ENCODE measurements at places on chromosomes 7 and 10.

- DNase-seq: no peak
Observed at GRCh38 chr10:133230387-133231195, 574 bp downstream of the UTF1 start.

GRCh38 chr10:61836888-61837754 lies 64.4 kb upstream of the ARID5B start:
- no peak for DNase-seq

DNA sequence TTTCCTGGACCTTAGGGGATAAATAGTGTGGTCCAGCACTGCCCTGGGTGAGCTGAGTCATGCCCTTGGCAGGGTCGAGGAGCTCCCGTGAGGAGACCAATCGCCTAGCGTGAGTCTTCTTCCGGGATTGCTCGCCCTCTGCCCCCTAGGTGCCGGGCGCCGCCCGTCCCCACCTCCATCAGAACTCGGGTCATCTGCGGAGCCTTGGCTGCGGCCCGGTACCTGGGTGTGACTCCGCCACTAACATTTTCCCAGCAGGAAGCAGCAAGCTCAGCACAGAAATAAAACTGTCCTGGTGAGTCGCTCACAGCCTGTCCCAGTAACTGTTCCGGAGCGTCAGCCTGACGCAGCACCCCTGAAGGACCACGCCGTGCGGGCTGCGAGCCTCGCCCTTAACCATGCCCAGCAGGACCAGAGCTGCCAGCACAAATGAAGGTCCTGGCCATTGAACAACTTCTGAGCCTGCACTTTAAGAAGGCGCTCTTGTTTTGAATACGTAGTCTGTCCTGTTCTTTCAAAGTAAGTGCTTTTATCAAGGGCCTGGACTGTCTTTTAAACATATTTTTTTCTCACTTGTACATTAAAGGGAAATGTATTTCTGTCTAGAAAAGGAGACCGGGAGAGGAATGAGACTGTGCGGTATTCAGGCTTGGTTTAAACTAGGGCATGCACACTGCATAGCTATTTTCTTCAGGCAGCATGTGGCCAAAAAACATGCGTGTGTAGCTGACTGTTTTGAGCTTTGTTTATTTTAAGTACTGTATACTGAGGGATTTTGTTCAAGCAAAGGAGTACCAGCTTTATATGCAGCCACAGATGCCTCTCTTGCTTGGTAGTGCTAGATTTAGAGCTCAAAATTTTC lies 136.7 kb downstream of the HECW1 start:
- DNase-seq: no peak

DNA sequence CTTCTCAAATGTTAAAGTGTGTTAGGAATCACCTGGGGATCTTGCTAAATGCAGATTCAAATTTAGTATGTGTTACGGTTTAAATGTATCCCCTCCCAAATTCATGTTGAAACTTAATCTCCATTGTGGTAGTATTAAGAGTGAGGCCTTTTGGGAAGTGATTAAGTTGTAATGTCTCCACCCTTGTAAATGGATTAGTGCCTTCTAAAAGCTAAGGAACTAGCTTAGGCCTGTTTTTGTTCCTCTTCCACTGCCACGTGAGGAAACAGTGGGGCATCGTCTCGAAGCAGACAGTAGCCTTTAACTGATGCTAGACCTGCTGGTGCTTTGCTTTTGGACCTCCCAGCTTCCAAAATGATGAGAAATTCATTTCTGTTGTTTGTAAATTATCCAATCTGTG lies 52.3 kb upstream of the SEMA3D start:
- DNase-seq: no peak

GRCh38 chr7:12211711-12212485 lies 804 bp downstream of the TMEM106B start:
- peak; percentile 80 for DNase-seq

DNA sequence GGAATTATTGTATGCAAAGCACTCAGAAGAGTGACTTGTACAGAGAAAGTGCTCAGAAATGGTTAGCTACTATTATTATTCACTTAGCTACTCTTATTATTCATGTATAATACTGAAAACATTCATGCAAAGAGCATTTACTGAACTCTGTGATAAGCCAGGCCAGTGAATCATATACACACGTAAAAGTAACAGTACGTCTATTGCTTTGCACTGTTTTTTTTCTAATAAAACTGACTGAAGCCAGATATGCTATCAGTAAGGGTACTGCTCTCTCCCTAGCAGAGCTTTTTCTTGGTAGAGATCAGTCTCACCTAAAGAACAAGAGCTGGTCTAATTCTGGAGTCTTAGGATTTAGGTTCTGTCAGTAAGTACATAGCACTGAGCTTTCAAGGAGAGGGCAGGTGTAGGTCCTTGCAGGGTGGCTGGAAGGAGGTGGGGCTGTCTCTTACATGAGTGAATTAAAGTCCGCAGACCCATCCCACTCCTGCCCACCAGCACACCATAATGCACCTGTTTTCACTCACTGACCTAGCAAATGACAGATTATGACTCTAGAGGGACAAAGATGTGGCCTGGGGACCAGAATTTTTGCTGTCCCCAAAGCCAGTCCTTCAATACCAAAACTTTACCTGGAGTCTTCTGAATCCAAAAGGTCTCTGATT lies 145.9 kb downstream of the ARID5B start:
- peak; percentile 41 for DNase-seq

DNA sequence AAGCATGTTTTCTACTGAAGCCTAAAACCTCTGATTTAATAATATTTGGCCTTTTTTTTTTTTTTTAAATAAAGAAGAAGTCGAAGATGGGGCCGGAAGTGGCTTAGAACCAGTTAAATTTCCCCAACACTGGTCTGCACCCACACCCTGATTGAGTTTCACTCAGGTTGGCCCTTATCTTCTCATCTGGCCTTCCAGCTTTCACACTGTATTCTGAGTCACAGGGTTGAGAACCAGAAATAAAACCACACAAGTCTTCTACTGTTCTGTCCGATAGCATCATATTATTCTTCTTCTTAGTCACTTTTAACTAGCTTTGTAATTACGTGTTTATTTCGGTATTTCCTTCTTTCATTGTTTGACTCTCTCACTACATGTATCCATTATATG lies 9.9 kb downstream of the ZNF365 start:
- no peak for DNase-seq

Data from NAMALWA (cell line).